ENCODE measurements at places on chromosomes 5 and 9. TPM values are rescaled to one million over a fixed set of nuclear protein-coding genes. Genes with fewer than 3 reads are reported as not detected.

DNA sequence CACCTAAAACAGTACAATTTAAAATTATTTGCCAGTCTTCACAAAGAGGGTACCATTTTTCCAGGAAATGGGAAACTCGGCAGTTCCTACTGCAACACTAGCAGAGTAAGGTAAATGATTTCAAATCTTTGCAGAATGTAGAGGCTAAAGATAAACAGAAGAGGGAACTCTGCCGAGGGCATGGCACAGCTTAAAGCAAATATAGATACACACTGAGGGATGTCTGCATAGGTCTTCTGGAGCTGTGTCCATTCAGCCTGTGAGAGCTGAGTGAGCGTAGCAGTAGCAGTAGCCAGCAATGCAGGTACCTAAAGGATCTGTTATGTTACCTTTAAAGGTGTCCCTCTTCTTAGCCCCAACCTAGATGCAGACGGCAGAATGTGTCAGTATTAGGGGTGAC lies 17.5 kb downstream of the CDKL3 start:
- DNase-seq = no peak

GRCh38 chr5:96683392-96683791 lies 21.2 kb downstream of the CAST start:
- DNase-seq = no peak

DNA sequence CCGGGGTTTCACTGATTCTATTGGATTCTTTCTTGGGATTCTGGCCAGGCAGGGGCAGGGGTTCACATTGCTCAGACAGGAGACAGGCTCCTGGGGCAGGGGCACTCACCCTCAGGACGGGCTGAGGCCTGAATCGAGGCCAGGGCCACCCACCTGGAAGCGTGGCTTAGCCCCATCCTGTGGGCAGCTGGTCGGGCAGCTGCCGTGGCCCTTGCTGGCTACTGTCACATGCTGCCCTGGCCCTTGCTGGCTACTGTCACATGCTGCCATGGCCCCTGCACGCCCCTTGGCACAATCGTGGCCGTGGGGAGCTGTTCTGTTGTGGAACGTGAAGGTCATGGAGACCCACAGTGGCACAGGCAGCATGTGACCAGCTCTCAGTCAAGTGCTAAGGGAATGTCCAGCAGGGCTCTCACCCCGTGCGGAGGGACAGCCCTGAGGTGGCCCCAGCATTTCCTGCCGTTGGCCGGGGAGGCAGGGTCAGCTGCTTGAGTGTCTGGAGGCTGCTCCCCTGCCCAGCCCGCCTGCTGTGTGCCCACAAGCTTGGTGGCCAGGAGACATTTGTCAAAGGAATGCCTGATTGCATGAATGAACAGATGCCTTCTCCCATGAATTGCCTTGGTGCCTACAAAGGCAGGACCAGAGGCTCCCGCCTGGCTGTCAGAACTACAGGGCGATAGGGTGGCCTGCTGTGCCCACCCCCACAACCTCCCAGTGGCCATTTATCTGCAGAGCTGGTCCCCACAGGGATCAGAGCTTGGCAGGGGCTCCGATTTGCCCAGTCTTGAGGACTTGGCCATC lies 16.9 kb upstream of the TMEM250 start:
- DNase-seq = no peak

DNA sequence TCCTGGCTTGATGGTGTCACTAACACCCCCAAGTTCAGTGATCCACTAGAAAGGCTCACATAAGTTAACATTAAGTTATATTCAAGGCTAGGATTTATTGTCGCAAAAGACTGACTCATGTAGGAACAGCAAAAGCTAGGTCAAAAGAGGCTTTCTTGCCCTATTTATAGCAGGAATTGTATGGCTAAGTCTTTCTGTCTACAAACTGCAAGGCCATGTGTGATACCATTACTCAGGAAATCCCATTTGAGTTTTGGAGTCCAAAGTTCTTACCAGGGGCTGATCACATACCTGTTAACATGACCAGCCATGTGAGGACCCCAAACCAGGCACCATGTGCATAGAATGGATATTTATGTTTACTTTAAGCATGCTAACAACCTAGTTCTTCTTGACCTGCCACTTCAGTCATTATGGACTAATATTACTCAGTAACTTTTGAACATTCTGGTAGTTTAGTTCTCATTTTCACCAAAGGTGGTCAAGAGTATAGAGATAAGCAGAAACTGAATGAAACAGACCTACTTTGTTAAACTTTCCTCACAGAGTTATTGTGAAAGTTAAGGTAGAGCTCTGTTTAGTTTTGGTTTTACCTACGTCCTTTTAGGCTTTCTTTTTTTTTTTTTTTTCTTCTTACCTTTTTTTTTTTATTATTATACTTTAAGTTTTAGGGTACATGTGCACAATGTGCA lies 281.1 kb downstream of the FER start:
- DNase-seq = no peak

GRCh38 chr5:110623874-110624273 lies 102.6 kb downstream of the TMEM232 start:
- no peak for DNase-seq

GRCh38 chr9:70160686-70161600 lies 97.8 kb upstream of the SMC5 start:
- DNase-seq = no peak

DNA sequence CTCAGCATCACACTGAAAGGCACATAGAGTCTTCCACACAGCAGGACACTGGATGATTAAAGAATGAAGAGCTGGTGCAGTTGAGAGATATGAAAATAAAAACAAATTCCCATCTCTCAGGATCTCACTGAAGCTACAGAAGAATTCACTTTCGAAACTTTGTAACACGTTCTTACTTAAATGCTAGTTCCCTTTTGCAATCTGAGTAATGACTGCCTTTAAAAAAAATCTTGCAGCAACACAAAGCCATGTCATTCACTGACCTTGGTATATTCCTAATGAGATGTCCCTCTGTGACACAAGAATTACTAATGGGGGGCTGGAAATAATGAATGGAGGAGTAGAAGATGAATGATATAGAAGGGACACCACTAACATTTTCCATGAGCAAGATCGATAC lies 201.8 kb downstream of the GLIS3 start:
- no peak for DNase-seq

GRCh38 chr5:111781200-111781599 lies 24.2 kb upstream of the NREP start:
- no peak for DNase-seq

GRCh38 chr5:82364497-82364896 lies 86.3 kb upstream of the RPS23 start:
- no peak for DNase-seq

DNA sequence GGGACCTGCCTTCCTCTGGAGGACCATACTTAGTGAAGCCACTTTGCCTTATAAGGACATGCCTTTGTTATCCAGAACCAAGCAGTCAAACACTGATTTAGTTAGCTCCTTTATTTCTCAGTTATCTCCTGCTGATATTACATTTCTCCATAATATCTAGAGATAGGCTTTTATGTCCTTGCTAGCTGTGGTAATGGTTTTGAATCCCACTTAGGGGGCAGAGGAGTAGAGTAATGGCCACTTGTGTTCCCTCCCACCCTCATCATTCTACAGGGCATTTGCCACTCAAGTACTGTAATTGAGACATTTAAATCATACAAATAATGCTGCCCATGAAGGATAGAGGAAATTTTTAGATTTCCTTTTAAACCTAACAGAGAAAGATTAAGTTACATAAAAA lies 80.9 kb downstream of the DOCK8 start:
- DNase-seq = no peak

- no peak for DNase-seq
Observed at GRCh38 chr5:56511326-56511841, 278.3 kb upstream of the ANKRD55 start.

DNA sequence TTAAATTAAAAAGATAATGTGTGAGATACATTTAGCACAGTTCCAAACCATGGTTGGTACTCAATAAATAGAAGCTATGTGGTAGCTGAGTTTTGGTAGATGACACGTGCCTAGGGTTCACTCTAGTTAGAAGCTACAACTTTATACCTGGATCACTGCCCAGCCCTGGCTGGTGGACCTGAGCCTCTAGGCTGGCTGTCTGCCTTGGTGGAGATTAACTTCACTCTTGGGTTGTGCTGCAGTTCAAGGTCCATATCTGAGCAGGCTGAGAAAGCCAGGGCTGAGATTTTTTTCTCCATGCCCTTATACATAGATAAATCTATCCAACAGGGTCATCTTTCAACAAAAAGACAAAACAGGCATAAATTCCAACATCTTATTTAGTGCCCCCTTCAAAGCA lies 44.6 kb upstream of the SPDL1 start:
- DNase-seq = no peak

- DNase-seq = no peak
Observed at GRCh38 chr9:96232539-96233241, 69.3 kb downstream of the HSD17B3 start.

GRCh38 chr5:173697931-173698579 lies 81.6 kb upstream of the BOD1 start:
- no peak for DNase-seq

- DNase-seq = no peak
Observed at GRCh38 chr5:111509119-111509518, 3.2 kb downstream of the STARD4 start.

- DNase-seq = no peak
Observed at GRCh38 chr5:58922461-58923171, 339.7 kb downstream of the RAB3C start.

- no peak for DNase-seq
Observed at GRCh38 chr5:161406880-161407279, 139.6 kb downstream of the GABRB2 start.

CDH18 gene
- total RNA-seq = not detected

LAMC3 gene
- total RNA-seq = 4.8 TPM

RXFP3 gene
- total RNA-seq = not detected

MCC gene
- total RNA-seq = 25.2 TPM

PLPP7 gene
- total RNA-seq = 13.9 TPM

TEX53 gene
- total RNA-seq = not detected

SERINC5 gene
- total RNA-seq = 40.7 TPM

CNTNAP3B gene
- 20.1 TPM for total RNA-seq

GDNF gene
- 0.13 TPM for total RNA-seq

INSL6 gene
- total RNA-seq = not detected

ITK gene
- 4.5 TPM for total RNA-seq

All from mesenteric fat pad (tissue), 1 donor.